Sigmoid colon (tissue), 7 donors: ENCODE measurements at places on chromosomes 13 and 19. TPM values are rescaled to one million over a fixed set of nuclear protein-coding genes. Genes with fewer than 3 reads are reported as not detected.

The VSIG10L gene
- 0.55 TPM for total RNA-seq

The ZNF256 gene
- 3.3 TPM for total RNA-seq

- H3K36me3 ChIP-seq: no peaks in the 10 kb centered on the region
- H3K27ac ChIP-seq: no peak overlapping the region
- H3K4me3 ChIP-seq: no peak overlapping the region
- no peaks in the 10 kb centered on the region for H3K27me3 ChIP-seq
These were observed 9.9 kb downstream of the NACC1 start for GRCh38 chr19:13127811-13128575.

The PTPRH gene
- total RNA-seq: 4.3 TPM

GRCh38 chr19:49792829-49793560, 20.1 kb downstream of the FUZ start:
- H3K4me3 ChIP-seq: no peak overlapping the region
- H3K27me3 ChIP-seq: no peaks in the 10 kb centered on the region

The KPTN gene
- 4.7 TPM for total RNA-seq

DNA sequence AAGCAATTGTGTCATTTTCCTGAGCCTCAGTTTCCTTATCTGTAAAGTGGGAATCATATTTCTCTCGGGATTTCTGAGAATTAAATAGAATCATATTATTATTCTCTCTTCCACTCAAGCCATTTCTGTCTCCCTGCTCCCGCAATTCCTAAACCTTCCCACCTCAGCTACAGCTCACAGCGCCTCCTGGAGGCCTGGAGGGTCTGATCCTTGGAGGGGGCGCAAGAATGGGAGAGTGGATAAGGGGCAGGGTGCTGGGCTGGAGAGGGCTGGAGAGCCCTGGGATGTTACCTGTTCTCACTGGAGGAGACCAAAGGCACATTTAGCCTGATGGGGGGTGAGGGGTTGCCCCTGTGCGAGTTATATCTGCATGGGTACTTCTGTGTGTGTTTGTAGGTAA, 31.1 kb upstream of the CYP2S1 start:
- no peaks in the 10 kb centered on the region for H3K36me3 ChIP-seq
- DNase-seq: no peak
- no peak overlapping the region for H3K4me3 ChIP-seq
- no peak overlapping the region for H3K27ac ChIP-seq

GRCh38 chr13:66974174-66974573, 256.0 kb downstream of the PCDH9 start:
- DNase-seq: no peak
- H3K36me3 ChIP-seq: no peaks in the 10 kb centered on the region
- H3K27ac ChIP-seq: no peak overlapping the region
